Nucleus accumbens (tissue), 56 donors: ENCODE measurements at places on chromosomes 16 and 17.

- no peak for DNase-seq
Measured at GRCh38 chr16:47578573-47578972, 117.4 kb downstream of the PHKB start.

DNA sequence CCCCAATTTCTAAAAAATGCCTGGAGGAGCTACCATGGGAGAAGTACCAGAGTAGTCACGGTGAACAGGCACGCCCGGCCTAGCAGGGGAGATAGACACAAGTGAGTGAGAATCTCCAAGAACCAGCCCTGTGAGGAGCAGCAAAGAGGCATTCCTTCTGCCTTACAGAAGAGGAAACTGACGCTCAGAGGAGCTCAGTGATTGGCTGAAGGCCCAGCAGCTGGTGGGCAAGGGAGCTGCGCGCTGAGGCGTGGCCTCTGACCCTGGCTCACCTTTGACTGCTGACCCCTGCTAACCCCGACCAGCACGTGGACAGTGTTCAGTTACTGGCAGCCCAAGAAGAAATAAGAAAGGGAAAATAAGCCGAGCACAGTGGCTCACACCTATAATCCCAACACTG lies 1.8 kb downstream of the C16orf96 start:
- no peak for DNase-seq

DNA sequence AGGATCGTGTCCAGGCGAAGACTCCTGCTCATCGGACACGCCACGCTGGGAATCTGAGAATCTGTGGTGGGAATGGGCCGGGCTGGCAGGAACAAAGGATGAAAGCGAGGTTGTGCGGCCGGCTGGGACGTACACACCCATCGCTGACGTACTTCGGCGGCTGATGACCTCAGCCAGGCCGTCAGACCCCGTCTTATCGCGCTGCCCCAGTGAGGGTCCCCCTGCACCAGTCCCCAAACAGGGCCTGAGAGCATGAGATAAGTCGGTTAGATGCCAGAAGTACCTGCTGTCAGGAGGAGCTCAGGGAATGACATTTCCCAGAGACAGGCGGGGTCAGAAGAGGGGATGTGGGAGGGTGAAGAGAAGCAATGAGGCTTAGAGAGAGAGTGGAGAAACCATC lies 16.0 kb upstream of the SP6 start:
- no peak for DNase-seq

DNA sequence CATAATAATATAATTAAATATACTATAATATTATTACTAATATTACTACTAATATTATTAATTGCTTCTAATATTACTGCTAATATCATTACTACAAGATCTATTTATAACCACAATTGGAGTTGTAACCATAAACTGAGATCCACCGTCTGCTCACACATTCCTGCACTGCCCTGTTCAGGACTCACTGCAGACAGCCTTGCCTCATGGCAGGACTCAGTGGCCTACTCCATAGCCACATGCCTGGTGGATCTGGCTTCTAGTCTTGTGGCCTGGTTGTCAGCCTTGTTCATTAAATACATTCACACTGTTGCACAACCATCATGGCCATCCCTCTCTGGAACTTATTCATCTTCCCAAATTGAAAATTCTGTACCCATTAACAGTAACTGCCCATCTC lies 48.0 kb downstream of the SRL start:
- no peak for DNase-seq

DNA sequence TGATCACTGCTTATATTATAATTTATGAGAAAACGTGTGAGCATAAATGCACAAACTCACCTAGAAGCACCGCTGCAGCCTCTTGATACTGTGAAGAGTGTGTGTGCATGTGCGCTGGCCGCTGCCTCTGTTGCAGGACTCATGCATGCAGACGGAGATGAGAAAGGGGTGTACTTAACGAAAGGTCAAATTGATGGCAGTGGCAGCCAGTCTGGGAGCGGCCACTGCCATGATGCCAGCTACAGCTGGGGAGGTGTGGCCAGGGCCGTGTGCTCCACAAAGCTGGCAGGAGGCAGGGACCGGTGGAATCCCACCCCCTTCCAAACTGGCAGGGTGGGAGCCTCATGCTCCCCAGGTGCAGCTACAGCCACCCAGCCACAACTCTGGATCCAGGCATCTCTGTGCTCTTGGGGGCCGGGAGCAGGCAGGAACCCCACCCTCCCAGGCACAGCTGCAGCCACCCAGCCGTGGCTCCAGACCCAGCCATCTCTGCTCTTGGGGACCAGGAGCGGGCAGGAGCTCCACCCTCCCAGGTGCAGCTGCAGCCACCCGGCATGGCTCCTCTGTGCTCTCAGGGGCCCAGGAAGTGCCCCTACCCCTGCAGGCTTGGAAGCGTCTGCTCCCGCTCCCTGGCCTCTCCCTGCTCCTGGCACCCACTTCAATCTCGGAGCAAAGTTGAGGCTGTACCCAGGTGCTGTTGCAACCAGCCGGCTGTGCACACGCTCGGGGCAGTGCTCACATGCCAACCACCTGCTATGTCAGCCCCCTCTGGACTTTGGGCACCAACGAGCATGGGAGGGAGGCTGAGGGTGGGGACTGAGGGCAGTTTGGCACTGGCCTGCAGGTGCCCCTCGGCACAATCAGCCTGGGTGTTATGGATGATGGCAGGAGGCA lies 77.5 kb upstream of the CHMP6 start:
- no peak for DNase-seq

DNA sequence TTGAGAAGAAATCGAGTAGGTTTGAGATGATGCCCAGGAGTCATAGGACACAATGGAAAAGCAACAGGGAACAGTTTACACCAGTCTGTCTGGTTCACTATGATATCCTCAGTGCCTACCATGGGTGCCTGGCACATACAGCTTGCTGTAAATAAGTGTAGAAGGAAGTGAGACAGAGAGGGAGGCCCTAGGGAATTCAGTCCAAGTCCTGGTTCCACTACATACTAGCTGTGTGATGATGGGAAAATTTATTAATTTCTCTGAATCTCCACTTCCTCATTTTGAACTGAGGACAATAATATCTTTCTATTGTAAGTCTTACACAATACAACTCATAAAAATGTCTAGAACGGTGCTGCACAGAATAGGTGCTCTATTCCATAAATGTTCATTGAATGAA lies 53.3 kb upstream of the LYRM9 start:
- no peak for DNase-seq

DNA sequence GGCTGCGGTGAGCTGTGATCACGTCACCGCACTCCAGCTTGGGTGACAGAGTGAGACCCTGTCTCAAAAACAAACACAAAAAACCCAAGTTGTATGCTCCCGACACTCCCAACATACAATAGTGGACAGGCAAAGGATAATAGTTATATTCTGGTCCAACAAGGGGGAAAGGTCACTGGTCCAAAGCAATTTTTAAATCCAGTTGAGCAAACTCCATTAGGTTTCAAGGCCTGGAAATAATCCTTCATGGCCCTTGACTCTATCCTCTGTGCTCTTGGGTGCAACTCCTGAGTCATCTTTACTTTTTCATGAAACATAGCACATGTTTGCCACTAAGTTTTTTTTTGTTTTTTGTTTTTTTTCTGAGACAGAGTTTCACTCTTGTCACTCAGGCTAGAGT lies 50.3 kb upstream of the PHOSPHO1 start:
- DNase-seq: no peak

DNA sequence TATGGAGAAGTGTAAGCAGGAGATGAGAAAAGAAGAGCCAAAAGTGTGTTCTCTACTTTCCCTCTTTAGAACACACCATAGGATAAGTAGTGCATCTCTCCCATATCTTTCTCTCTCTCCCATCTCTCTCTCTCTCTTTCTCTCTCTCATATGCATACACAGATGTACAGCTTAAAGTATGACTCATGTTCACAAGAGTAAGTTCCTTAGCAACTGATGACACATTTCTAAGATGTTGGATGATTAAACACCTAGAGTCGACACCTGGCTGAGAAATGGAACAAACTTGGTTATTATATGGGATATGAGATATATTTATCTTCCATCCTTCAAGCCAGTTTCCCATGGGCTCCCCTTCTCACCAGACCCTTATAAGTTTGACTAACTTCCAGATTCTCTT lies 113.5 kb downstream of the TMEM132E start:
- no peak for DNase-seq

- DNase-seq: no peak
Measured at GRCh38 chr16:49621241-49622083, 234.4 kb downstream of the ZNF423 start.

GRCh38 chr16:3171855-3172593 lies 16.0 kb upstream of the OR1F1 start:
- DNase-seq: no peak

DNA sequence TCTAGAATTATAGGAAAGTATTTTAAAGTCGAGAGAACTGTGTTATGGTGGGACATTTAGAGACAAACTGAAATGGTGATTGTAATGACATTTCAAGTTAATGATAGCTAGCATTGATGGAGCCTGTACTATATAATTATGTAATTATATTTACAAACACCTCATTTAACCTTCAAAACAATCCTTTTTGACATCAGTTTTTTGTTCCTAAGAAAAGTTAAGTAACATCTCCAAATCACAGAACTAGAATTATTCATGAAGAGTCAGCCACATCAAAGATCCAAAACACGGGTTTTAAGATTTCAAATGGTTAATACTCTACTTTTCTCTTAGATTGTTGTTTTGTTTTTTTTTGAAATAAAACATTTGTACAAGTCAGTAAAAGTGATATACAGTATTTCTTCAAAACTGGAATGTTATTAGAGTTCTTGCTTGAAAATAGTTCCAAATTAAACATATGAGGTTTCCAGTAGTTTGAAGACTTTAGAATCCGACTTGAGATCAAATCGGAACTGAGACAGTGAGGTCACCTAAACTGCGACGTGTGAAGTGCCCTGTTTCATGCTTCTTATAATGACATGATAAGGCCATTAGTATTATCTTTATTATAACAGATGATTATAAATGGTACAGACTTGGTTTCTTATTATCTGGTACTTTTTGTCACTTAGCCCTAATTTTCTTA lies 264.9 kb upstream of the TBX2 start:
- no peak for DNase-seq

DNA sequence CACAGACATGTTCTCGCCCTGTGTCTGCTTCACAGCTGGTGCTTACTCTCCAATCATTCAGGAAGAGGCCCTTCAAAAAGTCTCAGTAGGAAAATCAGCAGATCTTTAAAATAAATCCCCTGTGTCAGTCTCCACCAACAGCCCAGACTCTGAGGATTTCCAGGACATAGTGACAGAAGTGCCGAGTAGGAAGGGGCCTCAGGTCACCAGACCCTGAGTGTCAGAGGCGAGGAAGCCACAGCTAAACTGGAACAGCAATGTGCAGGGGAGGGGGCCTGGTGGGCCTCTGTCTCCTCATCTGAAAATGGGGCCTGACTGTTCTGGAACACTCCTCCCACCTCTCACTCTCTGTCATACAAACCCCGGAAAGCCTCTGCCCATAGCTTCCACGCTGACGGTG lies 6.3 kb downstream of the CACNG4 start:
- no peak for DNase-seq

DNA sequence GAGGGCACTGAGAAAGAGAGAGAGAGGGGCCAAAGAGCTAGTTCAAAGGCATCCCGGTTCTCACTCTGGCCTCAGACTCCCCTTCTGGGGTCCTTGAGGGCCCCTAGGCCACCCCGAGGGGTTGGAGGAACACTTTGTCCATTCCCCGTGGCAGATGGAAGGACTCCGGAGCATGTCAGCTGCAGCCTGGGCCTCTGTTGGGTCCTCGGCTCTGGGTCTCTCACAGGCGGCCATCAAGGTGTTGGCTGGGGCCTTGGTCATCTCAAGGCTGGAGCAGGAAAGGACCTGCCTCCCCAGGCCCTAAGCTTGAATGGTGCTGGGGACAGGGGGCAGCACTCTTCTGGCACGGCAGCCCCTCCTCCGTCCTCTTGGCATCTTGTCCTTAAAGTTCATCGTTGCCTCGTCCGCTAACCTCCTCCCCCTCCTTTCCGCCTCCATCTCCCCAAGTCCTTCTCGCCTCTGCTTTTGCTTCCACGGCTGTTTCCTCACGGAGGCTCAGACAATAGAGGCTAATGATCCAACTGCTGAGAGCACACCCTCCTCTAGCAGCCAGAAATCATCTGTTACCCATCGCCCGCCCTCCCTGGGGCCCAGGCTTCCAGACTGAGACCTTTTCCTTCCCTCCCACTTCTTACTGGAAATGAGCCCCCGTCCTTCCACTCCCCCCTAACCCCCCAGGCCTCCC lies 23.3 kb downstream of the CCR7 start:
- DNase-seq: no peak

- DNase-seq: no peak
Measured at GRCh38 chr17:77144227-77144626, 3.5 kb downstream of the SEC14L1 start.

DNA sequence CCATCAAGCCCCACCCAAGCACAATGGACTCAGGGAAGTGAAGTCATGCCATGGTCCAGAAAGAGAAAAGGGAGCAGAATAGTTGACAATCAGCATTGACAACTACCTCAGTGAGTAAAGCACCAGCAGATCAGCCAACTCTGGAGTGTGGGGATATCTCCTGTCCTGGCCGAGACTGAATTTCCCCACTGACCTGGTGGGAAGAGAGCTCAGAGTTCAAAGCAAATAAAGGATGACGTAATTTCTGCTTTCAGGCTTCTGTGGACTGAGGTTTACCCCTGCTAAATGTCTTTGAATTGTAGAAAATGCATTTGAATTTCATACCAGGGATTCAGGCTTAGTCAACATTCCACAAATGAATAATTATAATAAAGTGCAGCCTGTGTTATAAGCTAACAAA lies 152.9 kb downstream of the CBLN1 start:
- DNase-seq: no peak

GRCh38 chr17:82615084-82616020 lies 32.9 kb downstream of the WDR45B start:
- no peak for DNase-seq

DNA sequence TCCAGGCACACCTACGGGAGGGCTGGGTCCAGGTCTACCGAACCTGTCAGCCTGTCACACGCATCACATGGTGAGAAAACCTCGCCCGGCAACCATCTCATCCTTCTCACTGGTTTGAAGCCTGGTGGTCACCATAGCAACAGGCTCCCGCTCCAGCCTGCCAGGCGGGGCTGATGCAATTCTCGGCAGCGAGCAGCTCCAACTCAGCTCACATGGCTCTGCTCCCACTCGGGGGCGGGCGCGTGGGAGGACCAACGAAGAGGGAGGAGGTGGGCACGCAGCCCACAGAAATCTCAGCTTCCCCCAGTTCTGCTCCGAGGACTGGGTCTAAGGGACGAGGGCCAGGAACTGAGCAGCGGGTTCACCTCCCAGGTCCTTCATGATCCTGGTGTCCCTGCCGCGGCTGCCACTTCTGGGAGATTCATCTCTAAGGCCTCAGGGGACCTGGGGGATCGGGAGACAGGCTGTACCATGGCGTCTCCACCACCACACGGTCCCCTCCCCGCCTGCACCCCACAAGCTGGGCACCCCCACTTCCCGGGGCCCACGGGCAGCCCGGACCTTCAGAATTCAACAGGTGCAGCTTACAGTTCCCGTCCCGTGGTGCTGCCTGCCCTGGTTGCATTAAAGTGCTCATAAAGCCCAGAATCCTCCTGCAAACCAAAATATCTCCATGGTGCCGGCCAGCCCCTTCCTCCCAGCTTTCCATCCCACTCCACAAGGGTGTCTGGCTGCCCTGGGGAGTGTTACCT lies 25.8 kb downstream of the ABR start:
- DNase-seq: peak; percentile 93

- DNase-seq: no peak
Measured at GRCh38 chr17:42991471-42991870, 6.7 kb upstream of the RPL27 start.
